ENCODE measurements at places on chromosomes 13 and 19.

DNA sequence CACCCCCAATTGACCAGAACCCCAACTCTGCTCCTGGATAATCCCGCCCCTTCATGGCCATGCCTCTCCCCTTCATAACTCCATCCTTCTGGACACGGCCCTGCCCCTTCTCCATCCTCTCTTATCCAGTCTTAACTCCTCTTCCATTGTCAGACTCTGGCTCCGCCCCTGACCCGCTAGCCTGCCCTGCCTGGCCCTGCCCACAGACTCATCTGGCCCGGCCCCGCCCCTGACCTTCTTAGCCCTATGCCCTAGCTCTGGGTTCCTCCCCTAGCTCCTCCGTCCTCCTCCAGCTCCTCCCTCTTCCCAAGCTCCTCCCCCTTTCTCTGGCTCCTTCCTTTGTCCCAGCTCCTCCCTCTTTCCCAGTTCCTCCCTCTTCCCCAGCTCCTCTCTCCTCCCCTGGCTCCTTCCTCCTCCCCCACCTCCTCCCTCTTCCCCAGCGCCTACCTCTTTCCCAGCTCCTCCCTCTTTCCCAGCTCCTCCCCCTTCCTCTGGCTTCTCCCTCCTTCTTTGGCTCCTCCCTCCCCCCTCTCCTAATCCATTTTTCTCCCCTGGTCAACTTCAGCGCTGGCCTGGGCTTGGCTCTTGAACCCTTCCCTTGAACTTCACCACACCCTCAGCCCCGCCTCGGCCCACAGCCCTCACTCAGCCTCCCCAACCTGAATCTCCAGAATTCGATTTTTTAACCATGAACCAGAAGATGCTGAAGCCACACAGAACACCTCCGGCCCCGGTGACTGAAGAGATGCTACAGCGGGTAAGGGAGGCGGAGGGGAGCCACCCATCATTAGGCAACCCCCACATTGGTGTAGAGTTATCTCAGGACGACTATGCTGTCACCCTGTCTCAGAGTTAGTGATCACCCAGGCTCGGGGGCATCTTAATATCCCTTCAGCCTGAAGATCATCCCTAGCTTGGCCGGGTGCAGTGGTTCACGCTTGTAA lies 9.2 kb upstream of the ZNF358 start:
- no peak for DNase-seq

GRCh38 chr19:47539747-47540311 lies 25.0 kb upstream of the NAPA start:
- no peak for DNase-seq

DNA sequence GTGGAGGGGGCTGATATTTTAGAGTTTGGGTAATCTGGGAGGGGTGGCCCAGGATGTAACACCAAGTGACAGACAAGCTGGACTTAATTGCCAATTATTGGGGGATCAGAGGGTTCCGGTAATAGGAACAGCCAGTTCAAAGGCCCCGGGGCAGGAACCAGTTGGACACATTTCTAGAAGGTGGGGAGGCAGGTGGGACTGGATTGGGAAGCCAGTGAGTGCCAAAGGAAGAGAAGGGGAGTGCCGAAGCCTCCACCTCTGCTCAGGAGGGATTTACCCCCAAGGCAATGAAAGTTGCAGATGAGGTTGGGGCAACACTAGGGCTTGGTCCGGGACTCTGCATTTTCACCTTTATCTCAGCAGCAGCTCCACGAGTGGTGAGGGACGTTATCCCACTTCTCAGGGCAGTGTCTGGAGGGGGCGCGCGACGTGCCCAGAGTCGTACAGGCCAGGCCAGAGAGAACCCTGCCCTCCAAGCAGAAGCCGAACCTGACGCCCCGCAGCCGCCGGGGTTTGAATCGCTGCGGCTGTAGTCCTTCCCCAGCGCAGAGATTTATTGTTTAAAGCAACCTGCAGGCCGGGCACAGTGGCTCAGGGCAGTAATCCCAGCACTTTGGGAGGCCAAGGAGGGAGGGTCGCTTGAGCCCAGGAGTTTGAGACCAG lies 5.7 kb upstream of the JUND start:
- DNase-seq: no peak

GRCh38 chr13:114140906-114141250 lies 8.5 kb upstream of the RASA3 start:
- no peak for DNase-seq

GRCh38 chr13:91627952-91628739 lies 229.7 kb downstream of the GPC5 start:
- DNase-seq: no peak

Data from dorsolateral prefrontal cortex (tissue), 122 donors.